CD8-positive, alpha-beta T cell (primary cell): ENCODE measurements at places on chromosomes 12 and 14.

DNA sequence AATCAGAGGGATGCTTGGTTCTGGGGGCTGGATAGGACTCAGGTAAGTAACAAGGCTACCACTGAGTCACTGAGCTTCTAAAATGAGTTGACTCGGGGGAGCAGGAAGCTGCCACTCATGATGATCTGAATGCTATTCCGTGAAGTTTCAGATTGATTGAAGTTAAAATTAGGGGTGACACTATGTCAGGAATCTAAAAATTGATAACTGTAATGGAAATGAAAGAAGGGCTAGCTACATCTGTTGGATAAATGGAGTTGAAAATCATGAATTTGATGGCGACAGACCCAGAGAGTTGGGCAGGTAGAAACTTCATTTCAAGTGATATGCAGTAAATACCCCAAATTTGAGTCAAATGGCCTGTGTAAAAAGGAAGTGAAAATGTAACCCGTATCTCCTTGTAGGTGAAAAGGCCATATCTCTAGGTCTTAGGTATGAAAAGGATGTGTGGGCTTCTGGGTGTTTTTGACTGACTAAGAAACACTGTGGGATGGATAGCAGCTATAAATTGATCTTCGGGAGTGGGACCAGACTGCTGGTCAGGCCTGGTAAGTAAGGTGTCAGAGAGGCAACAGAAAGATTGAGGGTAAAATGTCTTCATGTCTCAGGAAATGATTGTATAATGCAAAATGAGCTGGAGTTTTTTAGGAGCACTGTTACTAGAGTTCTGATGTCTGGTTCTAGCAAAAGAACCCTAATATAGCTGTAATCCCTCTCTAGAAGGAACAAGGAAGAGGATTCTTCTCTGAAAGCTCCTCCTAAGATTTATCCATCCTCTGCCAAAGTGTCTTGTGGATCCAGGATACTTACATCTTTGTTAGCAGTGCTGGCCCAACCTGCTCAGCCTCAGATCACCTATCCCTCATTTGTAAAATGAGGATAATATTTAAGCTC lies 57.3 kb downstream of the DAD1 start:
- DNase-seq = no peak

GRCh38 chr12:112524676-112525425 lies 106.1 kb downstream of the PTPN11 start:
- no peak for DNase-seq

DNA sequence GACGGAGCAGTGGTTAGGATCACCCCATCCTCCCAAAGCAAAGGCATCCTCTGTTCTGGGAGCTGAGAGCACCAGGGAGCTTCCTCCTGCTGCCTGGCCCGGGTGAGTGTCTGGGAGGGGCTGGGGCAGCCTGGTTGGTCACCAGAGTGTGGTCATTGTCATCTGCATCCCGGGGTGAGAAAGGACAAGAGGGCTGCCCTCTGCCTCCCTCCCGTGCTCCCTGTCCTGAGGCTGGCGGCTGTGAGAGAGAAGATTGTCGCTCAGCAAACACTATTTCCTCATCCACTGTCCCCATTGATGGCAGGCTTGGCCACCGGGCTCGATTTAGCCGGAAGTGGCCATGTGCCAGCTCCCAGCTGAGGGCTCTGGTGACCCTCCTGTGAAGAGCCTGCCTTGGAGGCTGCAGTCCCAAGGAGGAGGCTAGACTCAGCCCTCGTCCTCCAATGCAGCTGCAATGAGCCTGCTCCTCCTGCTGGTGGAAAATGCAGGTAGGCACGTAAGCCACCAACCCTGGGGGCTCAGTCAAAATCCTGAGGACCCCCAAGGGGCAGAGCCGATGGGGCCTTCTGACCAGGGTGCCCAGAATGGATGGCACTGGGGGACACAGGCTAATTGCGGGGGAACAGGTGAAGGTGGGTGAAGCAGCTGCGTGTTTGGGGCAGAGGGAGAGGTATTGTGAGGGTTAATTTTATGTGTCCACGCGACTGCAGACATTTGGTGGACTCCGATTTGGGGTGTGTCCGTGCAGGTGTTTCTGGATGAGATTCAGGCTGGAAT lies 155.7 kb downstream of the KIF26A start:
- no peak for DNase-seq

GRCh38 chr12:60402996-60403395 lies 807.2 kb downstream of the SLC16A7 start:
- DNase-seq = no peak

GRCh38 chr14:61573748-61574513 lies 121.4 kb upstream of the HIF1A start:
- DNase-seq = no peak

DNA sequence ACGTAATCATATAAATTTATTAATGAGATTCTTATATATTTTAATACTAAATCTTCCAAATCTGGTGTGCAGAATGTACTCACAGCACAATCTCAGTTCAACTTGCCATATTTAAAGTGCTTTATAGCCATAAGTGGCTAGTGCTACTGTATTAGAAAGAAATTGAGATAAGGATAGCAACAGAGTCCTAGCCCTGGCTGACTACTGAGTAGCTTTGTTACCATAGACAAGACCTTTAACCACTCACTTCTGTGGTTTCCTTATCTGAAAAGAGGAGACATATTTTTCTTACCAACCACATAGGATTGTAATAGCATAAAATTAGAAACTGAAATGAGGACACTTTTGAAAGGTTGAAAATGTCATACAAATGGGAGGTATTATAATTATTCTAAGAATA lies 2.0 kb upstream of the CHURC1 start:
- no peak for DNase-seq
